ENCODE measurements at places on chromosomes 6 and 20.

- DNase-seq = no peak
Observed at GRCh38 chr6:7268816-7269555, 44.0 kb downstream of the SSR1 start.

DNA sequence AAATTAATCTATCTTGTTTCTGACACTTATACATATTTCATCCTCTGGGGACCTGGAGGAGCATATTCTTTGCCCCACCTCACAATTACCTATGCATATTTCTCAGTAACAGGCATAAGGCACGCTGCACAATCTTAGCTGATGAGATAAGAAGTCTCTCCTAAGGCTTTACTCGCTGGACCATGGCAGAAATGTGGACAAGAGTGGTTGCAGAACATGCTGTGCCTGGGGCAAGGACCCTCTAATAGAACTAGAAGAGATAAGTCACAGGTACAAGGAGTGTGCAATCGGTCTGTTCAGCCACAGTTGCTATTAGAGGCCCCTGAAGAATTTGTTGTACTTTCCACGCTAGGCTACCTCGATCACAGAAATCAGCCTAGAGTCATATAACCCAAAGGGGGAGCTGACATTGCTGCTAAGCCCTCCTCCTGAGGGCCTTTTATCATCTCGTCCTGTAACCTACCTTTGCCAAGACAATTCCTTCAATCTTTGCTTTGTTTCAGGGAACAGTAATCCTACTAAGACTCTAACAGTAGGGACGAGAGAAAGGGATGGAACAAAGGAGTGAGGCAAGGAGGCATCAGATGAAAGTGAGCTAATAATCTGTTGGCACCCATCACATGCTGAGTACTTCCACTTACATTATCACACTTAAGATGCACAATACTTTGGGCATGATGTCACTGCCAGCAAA, 16.1 kb upstream of the DEFB129 start:
- DNase-seq = no peak

DNA sequence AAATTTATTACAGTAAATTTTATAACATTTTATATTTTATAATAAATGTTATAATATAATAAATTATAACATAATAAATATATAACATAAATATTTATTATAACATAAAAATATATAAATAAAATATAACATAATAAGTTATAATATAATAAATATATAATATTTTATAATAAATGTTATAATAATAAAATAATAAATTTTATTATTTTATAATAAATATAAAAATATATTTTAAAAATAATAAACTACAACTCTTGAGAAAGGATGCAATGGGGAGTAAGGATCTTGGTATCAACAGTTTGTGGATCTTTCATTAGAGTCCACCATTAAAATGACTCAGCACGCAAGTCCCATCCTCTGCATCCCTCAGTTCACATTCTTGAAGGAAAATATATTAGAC, 312.6 kb downstream of the MEI4 start:
- no peak for DNase-seq

GRCh38 chr20:41078329-41078728, 49.7 kb downstream of the TOP1 start:
- DNase-seq = no peak

DNA sequence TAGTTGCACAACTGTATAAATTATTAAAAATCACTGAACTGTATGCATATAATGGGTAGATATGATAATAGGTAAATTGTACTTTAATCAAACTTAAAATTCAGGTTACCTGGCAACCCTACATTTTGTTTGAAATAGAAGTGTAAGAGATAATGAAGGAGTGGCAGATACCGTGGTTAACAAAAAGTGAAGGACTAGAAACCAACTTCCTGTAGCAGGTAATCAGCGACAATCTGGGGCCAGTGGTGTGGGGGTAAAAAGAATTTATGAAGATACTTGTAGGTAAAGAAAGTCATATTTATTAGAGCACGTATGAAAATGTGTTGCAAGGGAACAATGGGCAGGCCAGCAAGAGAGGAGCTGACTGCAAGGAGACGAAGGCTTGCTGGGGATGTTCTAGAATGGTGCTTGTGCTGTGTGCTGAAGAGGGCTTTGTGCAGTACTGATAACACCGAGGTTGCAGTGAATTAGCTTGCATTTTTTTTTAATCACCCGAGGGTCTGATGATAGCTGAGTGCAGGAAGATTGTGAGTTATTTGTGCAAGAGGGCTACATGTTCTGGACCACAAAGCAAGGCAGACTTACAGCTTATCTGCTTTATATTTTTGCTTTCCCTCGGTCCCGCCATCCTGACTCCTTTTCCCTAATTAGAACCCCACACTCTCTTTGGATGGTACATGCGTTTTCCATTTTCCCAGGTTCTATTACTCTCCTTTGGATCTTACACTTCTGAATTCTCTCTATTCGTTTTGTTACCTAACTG, 4.6 kb upstream of the ENPP1 start:
- no peak for DNase-seq
